ENCODE measurements at places on chromosomes 11 and 22.

GRCh38 chr22:30866811-30867271 lies 101.7 kb downstream of the MORC2 start:
- DNase-seq: no peak

DNA sequence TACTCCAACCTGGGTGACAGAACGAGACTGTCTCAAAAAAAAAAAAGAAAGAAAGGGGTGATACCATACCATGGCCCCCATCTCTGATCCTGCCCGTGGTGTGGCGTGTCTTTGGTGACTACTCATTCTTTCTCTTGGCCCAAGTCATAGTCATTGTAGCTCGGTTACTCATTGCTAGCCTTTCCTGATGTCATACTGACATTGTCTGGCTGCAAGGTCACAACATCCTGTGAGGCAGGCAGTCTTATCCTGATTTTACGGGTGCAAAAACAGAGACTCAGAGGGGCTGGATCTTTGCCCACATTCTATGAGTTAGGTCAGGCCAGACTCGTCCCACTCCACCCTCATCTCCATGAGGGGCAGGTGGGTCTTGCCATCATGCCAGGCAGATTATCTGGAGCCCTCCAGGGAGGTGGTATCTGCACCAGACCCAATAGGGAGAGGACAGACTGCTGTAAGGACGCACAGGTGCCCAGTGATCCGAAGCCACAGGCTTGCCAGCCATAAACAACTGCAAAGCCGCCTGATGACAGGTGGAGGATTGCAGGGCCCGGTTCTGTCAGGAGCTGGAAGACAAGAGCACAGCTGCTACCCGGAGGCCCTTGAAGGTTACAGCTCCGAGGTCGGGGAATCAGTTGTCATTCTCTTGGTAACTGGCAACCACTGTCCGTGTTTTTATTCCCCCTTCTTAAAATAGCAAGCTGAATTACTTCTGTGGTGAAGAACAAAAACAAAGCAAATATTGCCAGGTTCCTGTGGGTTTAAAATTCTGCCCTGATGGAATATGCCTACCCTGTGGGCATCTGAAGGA lies 13.8 kb downstream of the TOM1 start:
- peak; percentile 71 for DNase-seq

- DNase-seq: no peak
These were observed 74.1 kb downstream of the CDKN1C start for GRCh38 chr11:2811206-2812091.

DNA sequence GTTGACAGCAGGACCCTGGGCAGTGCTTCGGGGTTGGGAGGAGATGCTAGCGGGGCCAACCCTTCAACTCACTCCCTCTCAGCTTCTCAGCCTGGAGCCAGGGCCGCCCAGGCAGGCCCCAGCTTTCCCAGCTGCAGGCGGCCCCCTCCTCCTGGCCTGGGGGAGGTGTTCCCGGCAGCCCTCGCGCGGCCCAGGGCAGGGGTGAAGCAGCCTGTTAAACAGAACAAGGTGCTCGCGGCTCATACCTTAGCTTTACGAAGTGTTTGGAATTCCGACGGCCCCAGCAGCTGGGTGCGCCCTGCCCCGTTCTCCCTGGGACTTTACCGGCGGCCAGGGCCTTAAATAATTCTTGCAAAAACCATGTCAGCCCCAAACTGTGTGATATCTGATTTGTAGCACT lies 17.2 kb downstream of the MRPL23 start:
- no peak for DNase-seq

GRCh38 chr11:58134151-58134550 lies 8.8 kb upstream of the OR9I1 start:
- DNase-seq: no peak

- no peak for DNase-seq
These were observed 102.4 kb upstream of the MTMR2 start for GRCh38 chr11:96026310-96026709.

GRCh38 chr11:6319704-6320410 lies 444 bp downstream of the CAVIN3 start:
- no peak for DNase-seq

DNA sequence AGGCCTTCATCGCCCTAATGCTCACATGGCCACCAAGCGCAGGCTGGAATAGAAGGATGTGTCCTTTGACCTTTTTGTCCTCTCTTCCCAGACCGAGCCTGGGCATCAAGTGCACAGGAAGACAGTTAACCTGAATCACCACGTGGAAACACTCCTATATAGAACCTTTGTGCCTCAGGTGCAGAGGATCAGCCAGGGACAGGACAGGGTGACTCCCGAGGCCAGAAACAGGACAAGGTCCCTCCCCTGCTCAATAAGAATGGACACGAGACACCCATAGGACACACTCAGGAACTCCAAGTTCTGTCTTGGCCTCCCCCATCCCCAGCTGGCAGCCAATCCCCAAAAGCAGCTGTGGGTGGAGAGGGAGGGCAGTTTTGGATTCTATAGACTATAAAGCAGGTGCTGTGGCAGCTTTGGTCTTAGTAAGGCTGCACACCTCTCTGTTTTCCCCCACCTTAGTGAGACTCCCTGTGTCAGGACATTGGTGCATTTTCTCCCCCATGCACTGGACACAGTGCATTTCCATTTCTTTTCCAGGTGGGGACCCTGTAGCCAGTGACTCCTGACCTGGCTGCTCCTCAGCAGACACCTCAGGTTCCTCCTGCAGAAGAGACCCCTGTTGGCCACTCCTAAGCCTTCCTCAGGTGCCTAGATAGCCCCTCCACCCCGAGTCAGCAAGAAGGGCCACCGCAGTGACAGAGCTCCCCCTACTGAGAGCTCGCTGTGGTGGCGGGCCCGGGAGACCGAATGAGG lies 43.6 kb upstream of the POU2AF1 start:
- DNase-seq: no peak

DNA sequence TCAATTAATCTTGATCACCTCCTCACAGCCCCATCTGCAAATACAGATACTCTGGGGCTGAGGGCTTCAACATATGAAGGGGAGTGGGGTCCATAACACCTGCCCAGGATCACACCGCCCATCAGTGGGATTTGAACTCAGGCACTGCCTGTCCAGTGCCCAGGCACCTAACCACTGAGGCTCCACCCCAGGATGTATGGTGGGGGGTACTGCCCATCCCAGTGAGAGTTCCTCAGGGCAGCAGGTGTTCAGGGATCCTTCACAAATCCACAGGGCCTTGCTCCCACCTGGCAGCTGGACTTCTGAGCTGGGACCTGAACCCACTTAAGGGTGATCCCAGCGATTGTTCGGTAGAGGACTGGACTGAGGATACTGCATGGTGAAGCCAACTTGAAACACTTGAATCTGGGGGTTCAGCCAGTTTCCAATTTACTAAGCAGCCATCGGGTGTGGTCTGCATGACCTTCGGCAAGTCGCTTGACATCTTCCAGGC lies 33.3 kb downstream of the PRDM11 start:
- DNase-seq: no peak

DNA sequence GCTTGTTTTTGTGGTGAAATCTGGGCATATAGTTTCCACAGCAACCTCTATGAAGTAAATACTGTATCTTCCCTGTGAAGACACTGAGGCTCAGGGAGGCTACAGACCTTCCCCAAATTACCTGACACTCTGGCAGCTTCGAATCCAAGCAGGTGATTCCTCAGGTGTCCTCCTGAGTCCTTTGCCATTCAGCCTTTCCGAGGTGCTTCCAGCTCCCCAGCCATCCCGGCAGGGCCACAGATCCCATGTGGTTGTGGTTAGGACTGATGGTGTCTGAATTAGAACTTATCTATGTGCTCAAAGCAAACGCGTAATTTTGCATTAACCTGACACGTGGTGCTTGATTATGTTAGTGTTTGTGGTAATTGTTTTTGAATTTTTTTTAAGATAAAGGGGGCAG lies 785.6 kb downstream of the BRD1 start:
- no peak for DNase-seq

GRCh38 chr11:31641477-31642062 lies 132.0 kb downstream of the ELP4 start:
- DNase-seq: no peak

GRCh38 chr22:28783786-28784671 lies 11.5 kb downstream of the CCDC117 start:
- peak; percentile 51 for DNase-seq

GRCh38 chr11:94588366-94588942 lies 21.3 kb downstream of the PIWIL4 start:
- DNase-seq: no peak

- peak; percentile 69 for DNase-seq
These were observed 181.7 kb upstream of the ZC3H12C start for GRCh38 chr11:109911488-109911887.

GRCh38 chr11:64861227-64861975 lies 16.9 kb upstream of the CDC42BPG start:
- peak; percentile 95 for DNase-seq

DNA sequence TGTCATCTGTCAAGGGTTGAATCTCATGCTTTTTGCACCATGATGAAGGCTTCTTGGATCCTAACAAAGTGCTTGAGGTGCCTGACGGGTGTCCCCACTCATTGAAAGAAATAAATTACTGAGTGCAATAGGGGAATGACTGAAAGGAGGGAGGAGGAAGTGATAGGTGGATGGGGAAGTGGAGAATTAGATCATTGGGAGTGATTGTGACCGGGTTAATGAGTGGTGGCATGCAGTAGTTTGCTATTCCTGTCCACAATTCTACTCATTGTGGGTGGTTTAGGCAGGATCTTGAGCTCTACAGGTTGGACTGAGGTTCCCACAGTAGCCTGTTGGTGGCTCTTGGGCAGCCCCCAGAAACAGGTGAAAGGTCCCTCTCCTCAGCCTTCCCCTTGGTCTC lies 44.3 kb downstream of the THAP12 start:
- peak; percentile 76 for DNase-seq

- DNase-seq: no peak
These were observed 27.9 kb downstream of the ARRB1 start for GRCh38 chr11:75323609-75324008.

- DNase-seq: no peak
These were observed 961.5 kb downstream of the FAM181B start for GRCh38 chr11:81772166-81772565.

- peak; percentile 95 for DNase-seq
These were observed 89.2 kb upstream of the CRTAM start for GRCh38 chr11:122749005-122749687.

GRCh38 chr11:93490996-93491618 lies 52.1 kb downstream of the SMCO4 start:
- DNase-seq: no peak

GRCh38 chr11:61041755-61042518 lies 60.4 kb upstream of the CD5 start:
- peak; percentile 65 for DNase-seq

DNA sequence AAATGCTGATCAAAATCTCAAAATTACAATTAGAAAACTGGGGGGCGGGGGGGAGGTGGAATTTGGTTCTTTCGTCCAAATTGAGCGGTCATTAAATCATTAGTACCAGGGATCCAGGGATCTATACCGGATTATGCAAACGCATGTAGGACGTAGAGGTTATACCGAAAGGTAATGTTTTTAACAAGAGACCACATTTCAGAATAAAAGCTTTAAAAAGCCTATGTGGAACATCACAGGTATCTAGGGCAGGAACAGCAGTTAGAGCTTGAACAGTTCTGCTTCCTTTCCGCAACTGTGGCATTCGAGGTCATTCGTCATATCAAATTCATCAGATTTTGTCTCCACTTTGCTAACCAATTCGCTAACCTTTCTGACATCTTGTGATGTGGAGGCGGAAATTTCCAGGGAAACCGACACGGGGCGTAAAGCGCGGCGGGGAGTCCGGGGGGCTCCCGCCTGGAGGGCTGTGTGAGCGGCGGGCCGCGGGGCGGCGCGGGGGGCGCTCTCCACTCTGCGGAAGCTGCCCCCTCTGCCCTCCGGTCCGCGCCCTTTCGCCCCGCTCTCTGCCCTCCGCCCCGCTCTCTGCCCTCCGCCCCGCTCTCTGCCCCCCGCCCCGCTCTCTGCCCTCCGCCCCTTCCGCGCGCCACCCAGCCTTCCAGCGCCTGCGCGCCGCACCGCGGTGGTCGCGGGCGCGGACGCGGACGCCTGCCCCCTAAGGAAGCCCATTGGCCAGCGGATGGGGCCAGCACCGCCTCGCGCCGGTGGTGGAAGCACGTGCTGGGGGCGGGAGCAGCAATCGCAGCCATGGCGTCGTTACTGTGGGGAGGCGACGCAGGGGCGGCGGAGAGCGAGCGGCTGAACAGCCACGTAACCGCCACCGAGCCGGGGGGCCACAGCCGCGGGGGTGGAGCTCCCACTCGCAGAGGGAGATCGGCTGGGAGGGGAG lies at the start of gene DDX25:
DDX25 (plus strand) TSS at position 798 of the 949 bp plus-strand sequence; CDS start at position 808, 10 bp downstream.
- no peak for DNase-seq

- no peak for DNase-seq
These were observed 10.7 kb upstream of the NAP1L4 start for GRCh38 chr11:3002871-3003270.

DNA sequence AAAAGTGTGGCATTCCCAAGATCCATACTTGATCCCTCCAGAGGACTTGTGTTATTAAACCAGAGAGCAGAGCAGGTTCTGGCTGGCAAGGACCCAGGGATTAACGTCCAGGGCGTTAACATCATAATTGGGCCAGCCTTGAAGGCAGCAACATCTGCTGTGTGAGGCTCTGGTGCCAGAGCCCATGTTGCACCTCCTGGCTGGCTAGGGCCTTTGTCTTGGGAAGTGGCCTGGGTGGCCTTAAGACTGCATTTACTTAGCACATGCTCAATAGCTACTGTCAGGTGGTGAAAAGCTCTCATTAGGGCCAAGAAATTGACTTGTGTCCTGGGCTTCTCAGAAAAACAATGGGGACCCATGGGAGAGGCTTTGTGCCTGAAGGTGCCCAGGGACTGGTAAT lies 66.6 kb downstream of the CACNG2 start:
- no peak for DNase-seq

DNA sequence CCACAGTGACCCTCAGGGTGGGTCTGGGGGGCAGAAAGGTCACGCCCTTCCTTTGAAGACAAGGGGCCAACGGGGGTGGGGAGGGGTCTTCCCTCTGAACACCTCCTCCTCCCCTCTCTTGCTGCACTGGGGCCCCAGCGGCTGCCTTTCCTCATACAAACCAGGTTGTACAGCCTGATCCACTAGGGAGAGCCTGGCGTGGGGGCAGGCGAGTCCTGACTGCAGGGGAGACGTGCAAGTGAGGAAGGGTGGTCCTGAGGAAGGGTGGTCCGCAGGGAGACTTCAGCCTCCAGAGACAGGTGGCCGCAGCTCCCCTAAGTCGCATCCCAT lies 43.6 kb upstream of the LINC01488 start:
- no peak for DNase-seq

DNA sequence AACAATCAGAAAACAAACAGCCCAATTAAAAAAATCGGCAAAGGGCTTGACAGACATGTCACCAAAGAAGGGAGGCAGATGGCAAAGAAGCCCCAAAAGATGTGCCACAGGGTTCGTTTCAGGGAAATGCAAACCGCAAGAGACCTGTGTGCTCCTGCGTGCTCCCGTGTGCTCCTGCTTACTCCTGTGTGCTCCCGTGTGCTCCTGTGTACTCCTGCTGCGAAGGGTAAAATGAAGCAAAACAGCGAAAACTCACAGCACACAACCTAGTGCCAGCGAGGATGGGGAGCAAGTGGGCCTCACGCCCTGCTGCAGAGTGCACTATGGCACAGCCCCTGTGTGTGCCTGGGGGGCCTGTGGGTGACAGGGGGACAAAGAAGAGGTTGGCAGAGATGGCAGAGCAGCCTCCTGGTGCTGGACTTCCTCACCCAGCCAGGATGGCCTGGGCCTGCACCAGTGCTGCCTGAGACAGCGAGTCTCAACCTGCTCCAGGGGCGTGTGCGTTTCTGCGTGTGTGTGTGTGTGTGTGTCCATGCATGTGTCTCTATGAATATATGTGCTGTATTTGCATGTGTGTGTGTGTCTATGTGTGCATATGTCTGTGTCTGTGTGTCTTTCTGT lies 14.0 kb downstream of the ASCL2 start:
- DNase-seq: no peak

GRCh38 chr11:62433141-62433903 lies 14.5 kb downstream of the SCGB1A1 start:
- no peak for DNase-seq
